ENCODE measurements at places on chromosomes 4 and X. TPM values are rescaled to one million over a fixed set of nuclear protein-coding genes. Genes with fewer than 3 reads are reported as not detected.

DNA sequence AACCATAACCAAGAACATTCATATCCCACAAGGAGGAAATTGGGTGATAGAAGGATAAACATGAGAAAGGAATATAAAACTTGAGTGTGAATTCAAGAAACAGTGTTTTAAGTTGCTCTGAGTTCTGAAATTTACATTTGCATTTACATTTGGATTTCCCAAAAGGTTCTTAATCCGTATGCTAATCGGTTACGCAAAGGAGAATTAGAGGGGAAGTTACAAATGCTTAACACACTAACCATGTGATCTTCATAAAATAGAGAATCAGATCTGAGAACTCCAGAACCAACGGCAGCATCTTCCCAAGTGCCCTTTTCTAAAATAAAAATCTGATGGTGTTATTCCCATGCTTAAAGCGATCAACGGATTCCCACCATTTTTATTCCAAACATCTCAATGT lies 48.0 kb downstream of the PROM1 start:
- no peak for DNase-seq

ASB9 gene
- total RNA-seq: 4.0 TPM

PLP1 gene
- 84.1 TPM for total RNA-seq

RAB9B gene
- 36.2 TPM for total RNA-seq

- no peak for DNase-seq
Observed at GRCh38 chr4:76641351-76641750, 206.3 kb downstream of the SHROOM3 start.

DNA sequence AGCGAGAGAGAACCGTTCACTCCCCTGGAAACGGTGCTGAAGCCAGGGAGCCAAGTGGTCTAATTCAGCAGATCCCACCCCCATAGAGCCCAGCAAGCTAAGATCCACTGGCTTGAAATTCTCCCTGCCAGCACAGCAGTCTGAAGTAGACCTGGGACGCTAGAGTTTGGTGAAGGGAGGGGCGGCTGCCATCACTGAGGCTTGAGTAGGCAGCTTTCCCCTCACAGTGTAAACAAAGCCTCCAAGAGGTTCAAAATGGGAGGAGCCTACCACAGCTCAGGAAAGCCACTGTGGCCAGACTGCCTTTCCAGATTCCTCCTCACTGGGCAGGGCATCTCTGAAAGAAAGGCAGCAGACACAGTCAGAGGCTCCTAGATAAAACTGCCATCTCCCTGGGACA lies 37.8 kb upstream of the CDS1 start:
- DNase-seq: no peak

DNA sequence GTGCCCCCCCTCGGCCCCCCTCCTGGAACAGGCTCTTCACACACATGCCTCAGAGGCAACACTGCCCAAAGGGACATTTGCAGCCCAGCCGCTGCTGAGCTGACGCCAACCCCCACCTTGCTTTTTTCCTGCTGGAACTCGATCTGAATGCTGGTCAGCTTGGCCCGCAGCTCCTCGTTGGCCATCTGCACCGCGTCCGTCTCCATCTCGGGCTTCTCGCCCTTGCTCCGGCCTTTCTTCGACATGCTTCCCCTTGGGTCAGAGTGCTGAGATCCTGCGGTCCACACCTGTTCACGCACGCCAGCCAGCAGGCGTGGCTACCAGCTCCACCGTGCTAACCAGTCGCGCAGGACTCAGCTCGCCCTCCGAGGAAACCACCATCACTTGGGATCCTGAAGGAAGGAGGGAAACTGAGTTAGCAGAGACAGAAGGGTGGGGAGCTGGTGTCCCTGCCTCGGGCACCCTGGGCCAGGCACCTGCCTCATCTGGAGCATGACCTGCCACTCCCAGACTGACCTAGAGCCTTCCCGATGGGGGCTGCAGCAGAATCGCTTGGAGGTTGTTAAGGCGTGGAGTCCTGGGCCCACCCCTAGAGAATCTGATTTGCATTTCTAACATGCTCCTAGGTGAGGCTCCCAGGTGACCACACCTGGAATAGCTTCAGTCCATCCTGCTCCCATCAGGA lies 87.6 kb downstream of the JAKMIP1 start:
- DNase-seq: no peak

GRCh38 chrX:3962511-3963311 lies 249.3 kb upstream of the PRKX start:
- DNase-seq: peak; percentile 38

FHDC1 gene
- 9.9 TPM for total RNA-seq

- DNase-seq: no peak
Observed at GRCh38 chrX:154908821-154909220, 22.7 kb downstream of the F8A1 start.
